Brain microvascular endothelial cell (primary cell): ENCODE measurements at places on chromosomes 5 and 9.

- no peak for DNase-seq
These were observed 85.9 kb upstream of the TRIO start for GRCh38 chr5:14057289-14057688.

DNA sequence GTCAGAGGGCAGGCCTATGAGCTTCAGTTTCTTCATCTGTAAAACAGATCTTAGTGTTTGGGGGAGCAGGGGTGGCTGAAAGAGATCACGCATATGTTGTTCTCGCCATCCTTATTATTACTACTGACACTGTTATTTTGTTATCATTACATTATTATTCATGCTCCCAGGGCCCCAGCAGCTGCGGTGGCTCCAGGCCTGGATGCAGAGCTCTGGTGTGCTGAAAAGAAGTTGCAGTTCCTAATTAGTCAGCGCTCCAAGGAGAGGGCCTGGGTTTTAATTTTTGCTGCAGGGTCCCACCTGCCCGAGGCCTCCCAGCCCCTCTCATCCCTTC, 19.5 kb downstream of the CXXC5 start:
- DNase-seq, result peak; percentile 43

- peak; percentile 7 for DNase-seq
These were observed 434.5 kb upstream of the TUSC1 start for GRCh38 chr9:26112724-26113123.

DNA sequence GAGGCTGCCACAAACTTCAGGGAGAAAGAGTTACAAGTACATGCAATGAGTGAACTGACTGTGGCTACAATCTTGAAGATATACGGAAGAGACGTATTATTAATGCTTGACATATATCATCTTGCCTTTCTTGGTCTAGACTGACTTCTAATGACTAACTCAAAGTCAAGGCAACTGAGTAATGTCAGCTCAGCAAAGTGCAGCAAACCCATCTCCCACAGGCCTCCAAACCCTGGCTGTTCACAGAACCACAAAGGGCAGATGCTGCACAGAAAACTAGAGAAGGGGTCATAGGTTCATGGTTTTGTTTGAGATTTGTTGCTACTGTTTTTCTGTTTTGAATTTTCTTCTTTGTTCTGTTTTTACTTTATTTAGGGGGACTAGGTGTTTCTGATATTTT, 21.0 kb downstream of the IL7R start:
- DNase-seq, result no peak

DNA sequence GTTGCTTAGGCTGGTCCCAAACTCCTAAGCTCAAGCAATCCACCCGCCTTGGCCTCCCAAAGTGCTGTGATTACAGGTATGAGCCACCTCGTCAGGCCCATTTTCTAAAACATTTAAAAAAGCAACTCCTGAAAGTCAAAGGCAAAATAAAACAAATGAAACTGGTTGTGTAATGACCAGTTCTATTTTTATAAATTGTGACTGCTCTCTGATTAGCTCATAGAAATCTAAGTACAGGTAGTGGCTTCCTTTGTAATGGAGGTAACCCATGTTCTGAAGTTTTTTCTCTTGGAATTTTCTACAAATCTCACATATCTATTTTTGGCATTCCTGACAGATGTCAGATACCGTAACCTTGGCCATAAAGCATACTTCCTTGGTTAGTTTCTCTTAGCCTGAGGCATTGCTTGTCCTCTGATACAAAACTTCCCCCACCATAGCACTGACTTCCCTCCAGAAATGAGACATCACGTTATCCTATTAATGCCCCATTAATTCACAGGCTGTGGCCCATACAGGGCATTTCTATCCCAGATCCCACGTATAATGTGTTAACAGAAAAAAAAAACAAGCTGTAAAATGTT, 14.1 kb upstream of the AK3 start:
- no peak for DNase-seq

GRCh38 chr5:143355710-143356109, 47.8 kb downstream of the NR3C1 start:
- peak; percentile 91 for DNase-seq

DNA sequence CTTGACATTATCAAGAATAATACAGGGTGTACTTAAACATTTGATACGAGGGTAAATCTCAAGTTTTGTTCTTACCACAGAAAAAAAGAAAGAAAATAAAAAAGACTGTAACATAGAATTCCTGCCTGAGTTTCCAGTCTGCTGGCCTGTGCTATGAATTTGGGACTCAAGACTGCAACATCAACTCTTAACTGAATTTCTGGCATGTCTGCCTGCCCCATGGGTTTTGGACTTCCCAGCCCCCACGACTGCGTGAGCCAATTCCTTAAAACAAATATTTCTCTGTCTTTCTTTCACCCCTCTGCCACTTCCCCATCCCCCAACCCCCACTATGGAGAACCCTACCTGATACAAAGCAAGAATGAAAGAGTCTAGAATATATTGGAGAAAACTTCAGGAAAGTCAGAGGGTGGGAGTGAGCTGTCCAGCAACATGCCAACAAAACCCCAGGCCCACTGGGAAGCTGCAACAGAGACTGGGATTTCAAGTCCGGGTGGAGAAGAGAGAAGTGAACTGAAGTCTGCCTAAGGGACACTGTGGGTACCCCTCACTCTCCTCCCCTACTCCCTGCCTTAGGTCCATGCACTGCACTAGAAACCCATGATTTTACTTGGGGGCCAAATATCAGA, 43.0 kb downstream of the MARCHF3 start:
- no peak for DNase-seq

- DNase-seq, result no peak
These were observed 2.7 kb downstream of the S1PR3 start for GRCh38 chr9:88993871-88994460.

DNA sequence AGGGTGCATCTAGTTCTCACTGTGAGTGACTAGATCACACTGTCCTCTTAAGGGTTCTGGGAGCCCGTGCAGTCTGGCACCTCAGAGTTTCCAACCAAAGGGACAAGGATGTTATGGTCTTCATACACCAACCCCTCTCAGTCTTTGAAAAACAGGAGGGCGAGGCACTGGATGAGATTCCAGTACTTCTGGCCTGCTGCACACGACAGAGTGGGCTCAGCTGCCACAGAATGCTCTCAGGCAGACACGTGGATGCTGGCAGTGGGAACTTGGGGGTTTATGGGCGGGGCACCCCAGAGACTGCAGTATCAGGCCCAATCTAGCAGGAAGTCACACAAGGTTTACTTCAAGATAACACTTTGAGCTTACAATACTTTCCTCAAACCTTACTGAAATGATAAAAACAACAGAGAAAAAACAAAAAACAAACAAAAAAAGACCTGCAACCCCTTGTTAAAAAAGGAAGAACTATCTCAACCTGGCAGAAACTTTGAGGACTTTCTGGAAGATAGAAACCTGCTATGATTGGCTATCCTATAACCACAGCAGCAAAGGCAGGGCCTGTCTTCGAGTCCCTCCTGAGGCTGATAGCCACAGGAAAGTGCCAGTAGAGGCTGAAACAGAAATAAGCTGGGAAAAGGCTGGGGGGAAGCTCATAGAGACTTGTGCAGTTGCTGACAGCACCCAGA, 28.3 kb upstream of the TGFBR1 start:
- no peak for DNase-seq

DNA sequence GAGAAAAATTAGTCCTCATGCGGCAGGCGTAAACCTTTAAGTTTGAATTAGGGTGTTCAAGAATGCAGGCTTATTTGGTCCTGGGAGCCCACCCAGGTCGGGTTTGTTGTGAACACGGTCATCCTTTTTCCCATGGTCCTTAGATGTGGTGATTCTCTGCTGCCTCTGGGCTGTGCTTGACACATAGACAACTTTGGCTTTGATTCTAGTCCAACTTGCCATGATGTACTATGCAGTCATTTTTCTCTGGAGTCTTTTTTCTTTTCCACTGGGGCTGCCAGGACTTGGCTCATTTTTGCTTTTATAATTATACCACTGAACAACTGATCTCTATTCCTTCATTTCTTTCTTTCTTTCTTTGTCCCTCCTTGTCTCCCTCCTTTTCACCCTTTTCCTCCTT, 218.6 kb downstream of the SREK1 start:
- DNase-seq, result no peak

GRCh38 chr5:88677943-88678769, 204.8 kb downstream of the MEF2C start:
- DNase-seq, result no peak

- DNase-seq, result no peak
These were observed 33.8 kb downstream of the CAPSL start for GRCh38 chr5:35904443-35905132.

GRCh38 chr5:120228262-120229031, 235.7 kb upstream of the PRR16 start:
- DNase-seq, result no peak

- no peak for DNase-seq
These were observed 23.0 kb upstream of the KIF2A start for GRCh38 chr5:62283005-62283404.

DNA sequence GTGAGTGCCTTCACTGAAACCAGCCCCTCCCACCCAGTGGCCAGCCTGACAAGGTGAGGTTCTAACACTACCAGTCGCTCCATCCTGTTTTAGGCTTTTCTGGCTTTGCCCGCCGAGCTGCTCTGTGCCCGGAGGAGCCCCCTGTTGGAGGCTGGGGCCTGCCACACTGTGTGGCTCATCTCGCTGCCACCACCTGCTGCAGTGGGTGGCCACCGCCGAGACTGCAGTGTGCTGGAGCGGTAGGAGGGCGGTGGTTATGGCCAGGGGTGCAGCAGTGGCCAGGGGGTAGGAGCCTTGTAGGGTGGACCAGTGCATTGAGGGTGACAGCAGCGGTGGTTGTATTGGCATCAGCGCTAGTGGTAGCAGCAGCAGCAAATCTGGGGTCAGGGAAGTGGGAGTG, 74.7 kb upstream of the PCAT7 start:
- DNase-seq, result no peak

DNA sequence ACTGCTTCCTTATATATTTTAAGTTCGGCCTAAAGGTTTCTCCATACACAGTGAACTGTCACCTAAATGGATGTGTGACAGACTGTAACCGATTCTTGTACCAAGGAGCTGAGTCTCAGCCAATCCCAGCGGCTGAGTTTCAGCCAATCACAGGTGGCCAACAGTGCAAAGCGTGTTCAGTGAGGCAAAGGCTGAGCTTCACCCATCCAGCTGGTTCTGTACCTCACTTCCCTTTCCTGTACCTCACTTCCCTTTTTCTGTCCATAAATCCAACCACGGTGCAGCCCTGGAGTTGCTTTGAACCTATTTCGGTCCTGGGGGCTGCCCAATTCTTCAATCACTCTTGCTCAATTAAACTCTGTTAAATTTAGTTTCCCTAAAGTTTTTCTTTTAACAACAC, 15.7 kb upstream of the TBC1D9B start:
- no peak for DNase-seq

- DNase-seq, result no peak
These were observed 398.3 kb downstream of the ANXA1 start for GRCh38 chr9:73549991-73550390.

GRCh38 chr9:121673576-121673975, 22.1 kb downstream of the DAB2IP start:
- DNase-seq, result no peak

DNA sequence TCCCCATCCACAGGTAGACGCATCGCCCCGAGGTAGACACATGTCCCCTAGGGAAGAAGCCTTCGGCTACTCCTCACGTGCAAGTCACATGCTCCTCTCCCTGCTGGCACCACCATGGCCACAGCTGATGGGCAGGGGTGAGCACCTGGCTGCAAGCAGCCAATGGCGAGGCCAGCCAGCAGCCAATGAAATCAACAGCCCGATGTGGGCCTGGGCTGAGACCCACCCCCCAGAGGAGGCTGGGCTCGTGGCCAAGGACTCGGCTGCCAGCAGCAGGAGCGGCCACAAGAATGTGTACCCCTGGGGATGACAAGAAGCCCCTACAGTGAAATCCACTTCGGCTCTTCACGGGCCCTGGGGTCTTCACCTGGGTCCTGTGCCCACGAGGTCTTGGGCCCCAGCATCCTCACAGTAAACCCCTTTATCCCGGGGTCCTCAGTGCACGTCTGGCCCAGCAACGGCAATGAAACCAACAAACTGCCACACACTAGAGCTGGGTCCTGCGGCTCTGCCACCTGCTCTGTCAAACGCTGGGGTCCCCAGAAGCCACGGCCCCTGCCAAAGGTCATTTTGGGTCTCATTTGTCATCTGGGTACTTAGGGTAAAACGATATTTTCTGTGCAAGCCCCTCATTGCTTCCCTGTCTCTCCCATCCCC, 22.1 kb upstream of the PTGES start:
- DNase-seq, result no peak

GRCh38 chr9:113345190-113345589, 4.2 kb upstream of the BSPRY start:
- DNase-seq, result no peak

GRCh38 chr5:6914347-6914746, 201.1 kb downstream of the TENT4A start:
- DNase-seq, result no peak

DNA sequence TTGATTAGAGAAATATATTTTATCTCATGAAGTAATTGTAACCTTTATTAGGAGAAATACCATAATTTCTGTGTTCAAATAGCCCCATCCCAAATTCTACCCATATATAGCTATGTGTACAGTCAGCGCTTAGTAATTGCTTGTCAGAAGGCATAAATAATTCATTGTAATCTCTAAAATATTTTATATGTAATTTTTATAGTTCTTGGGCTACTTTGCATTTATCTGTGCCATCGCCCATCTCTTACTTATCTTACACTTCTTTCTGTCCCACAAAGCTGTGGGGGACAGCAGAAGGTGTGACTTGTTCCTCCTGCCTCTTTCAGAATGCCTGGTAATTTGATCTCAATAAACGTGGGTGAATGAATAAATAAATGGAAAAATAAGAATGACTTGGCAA, 5.5 kb downstream of the ADAMTSL1 start:
- DNase-seq, result no peak

GRCh38 chr9:130634191-130634768, 30.1 kb upstream of the PRDM12 start:
- no peak for DNase-seq

DNA sequence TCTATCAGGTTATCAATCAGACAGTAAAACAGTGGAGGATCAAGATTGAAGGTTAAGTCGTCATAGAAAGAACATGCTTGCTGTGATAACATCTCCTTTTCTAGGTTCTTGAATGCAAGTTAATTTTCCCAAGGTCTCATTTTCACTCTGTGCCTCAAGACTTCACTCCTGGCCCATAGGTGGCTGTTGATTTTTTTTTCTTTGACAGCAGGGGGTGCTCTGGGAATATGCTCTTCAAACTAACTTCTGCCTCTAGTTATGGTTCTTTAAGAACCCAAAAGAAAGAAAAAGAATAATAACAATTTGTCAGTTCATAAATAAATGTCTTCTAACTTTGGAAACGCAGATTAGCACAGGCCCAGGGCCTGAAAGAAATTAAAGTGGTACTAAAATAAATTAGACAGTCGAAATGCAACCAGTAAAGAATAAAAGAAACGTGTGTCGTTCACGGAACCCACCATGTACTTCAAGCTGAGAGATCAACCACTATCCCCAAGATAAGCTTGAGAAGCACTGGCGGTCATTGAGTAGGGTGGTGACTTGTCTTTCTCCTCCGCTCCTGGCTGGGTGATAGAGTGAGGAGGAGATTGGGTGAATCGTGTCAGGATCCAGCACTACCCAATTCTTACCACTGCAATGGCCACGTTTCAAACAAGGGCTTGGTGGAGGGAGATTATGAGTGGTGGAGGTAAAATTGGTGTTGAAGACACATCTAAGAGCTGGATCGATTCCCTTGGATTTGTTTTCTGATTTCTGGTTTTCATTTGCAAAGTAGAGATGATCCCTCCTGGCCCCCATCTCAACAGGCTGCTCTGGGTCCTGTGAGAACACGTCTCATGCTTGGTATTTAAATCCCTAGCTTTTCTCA, 93.4 kb upstream of the IRX4 start:
- DNase-seq, result no peak
